A172 (cell line): ENCODE measurements at places on chromosomes 12 and 14. TPM values are rescaled to one million over a fixed set of nuclear protein-coding genes. Genes with fewer than 3 reads are reported as not detected.

MFAP5 gene
- 0.65 and 2.4 TPM in 2 replicates for total RNA-seq

KRT71 gene
- total RNA-seq, result not detected in 2 replicates

FAR2 gene
- total RNA-seq, result 6.6 and 13.9 TPM in 2 replicates

NYNRIN gene
- total RNA-seq, result 0.12 and 0.69 TPM in 2 replicates

GYS2 gene
- total RNA-seq, result not detected in 2 replicates

FLRT2 gene
- 3.6 and 11.5 TPM in 2 replicates for total RNA-seq

ATL1 gene
- total RNA-seq, result 14.0 and 15.8 TPM in 2 replicates

PDE3A gene
- not detected in 2 replicates for total RNA-seq

TEAD4 gene
- total RNA-seq, result 9.4 and 17.2 TPM in 2 replicates

HAL gene
- not detected in 2 replicates for total RNA-seq

XRCC3 gene
- 24.4 and 24.5 TPM in 2 replicates for total RNA-seq

- no peak for DNase-seq
Observed at GRCh38 chr12:105359856-105360255, 29.4 kb downstream of the C12orf75 start.

GRCh38 chr14:69346710-69347109 lies 51.4 kb downstream of the ERH start:
- DNase-seq, result no peak

- no peak for DNase-seq
Observed at GRCh38 chr14:75204116-75204515, 27.7 kb upstream of the TMED10 start.

DNA sequence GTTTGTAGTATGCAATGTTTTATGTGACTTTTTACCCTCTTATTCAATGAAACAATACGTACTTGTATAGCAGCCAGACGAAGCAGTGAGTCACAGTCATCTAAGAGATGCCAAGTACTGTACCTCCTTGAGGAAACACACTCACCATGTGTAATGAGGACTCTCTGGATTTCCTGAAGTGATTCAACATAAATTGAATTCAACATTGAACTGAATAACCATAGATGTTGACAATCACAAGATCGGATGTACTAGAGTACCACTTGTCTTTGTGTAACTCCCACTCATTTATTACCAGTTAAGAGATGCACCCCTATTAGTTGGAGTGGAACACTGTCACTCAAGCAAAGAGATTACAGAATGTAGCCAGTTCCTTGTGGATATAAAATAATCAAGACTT lies 175.2 kb upstream of the HMGA2 start:
- peak; percentile 95 for DNase-seq

GRCh38 chr12:91327889-91328288 lies 145.3 kb upstream of the DCN start:
- no peak for DNase-seq

DNA sequence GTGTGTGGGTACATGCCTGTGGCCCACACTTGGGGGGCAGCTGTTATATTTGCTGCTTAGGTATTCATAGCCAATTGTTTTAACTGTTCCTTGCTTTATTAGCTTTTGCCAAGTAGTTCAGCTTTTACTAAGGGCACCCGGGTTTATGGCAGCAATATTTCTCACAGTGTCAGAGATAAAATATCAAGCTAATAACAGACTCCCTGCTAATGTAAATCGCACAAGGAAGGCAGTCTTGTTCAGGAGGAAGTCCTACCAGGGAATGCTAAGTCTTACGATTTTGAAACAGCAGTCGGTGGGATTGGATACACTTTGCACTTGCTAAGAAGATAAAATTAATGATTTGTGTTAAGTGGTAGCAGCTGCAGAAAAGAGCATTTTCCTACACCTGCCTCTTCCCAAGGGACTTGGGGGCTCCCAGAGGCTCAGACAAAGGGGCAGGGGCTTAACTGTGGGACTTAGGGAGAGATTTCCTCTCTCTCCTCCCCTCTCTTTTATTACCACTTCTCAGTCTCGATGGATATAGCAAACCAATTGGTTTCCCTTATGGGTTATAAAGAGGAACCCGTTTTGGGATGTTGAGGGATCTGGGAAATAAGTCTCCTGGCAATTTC lies 175.1 kb downstream of the NRXN3 start:
- no peak for DNase-seq

DNA sequence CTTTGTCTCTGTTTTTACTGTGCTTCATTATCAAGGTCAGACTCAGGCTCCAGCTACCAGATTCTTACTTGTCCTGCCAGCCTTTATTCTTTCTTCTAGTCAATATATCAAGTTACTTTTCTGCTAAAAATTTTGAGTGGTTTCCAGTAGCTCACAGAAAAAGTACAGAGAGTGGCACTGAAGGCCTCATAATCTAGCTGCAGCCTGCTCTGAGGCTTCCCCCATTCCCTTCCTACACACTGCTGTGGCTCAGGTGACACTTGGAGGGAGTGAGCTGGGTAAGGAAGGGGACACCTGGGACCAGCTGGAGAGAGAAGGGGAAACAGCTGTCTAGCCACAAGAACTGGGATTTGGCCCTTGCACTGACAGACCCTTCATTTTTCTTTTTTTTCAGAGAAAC lies 25.4 kb downstream of the TTC6 start:
- no peak for DNase-seq

DNA sequence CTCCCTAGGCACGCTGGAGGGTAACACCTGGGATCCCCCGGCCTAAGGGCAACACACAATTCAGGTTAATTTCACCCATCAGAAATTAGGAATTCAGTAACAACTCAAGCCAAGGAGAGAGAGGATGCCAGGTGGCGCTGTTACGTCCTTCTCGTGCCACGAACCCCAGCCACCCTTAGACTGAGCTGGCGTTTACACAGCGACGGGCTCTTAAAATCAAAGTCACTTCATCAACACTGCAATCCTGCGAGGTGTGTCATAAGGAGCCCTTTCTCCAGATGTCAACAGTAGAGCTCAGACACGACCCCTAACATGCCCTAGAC lies 110.6 kb upstream of the TMEM132D start:
- DNase-seq, result no peak

DNA sequence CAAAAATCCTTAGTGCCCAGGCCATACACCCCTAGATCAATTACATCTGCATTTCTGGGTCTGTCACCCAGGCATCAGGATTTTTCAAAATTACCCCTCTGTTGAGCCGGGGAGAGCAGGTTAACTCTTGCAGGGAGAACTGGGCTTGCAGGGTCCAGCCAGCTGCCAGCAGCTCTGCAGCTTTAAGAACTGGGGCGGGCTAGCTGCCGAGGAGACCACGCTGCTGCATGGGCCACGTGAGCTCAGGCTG lies at the start of gene DGLUCY:
DGLUCY (plus strand) TSS at position 245 of the 250 bp plus-strand sequence. CDS start 46,222 bp downstream, outside the sequence.
- no peak for DNase-seq

- DNase-seq, result no peak
Observed at GRCh38 chr14:102645746-102646440, 53.4 kb downstream of the RCOR1 start.

DNA sequence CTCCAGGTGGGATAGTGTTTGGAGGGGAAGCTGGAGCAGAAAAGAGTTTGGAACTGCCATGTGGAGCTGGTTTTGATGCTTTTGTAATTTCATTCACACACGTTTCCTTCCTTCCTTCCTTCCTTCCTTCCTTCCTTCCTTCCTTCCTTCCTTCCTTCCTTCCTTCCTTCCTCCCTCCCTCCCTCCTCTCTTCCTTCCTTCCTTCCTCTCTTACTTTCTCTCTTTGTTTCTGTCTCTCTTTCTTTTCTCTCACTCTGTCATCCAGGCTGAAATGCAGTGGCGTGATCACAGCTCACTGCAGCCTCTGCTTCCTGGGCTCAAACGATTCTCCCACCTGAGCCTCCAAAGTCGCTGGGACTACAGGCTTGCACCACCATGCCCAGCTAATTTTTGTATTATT lies 168.0 kb upstream of the ARID2 start:
- DNase-seq, result no peak

GRCh38 chr12:10722905-10723746 lies at the start of gene YBX3:
Gene YBX3, minus strand, starts transcription at chr12:10723323. Its CDS starts 212 bp downstream, at chr12:10723111.
- peak; percentile 43 for DNase-seq

DNA sequence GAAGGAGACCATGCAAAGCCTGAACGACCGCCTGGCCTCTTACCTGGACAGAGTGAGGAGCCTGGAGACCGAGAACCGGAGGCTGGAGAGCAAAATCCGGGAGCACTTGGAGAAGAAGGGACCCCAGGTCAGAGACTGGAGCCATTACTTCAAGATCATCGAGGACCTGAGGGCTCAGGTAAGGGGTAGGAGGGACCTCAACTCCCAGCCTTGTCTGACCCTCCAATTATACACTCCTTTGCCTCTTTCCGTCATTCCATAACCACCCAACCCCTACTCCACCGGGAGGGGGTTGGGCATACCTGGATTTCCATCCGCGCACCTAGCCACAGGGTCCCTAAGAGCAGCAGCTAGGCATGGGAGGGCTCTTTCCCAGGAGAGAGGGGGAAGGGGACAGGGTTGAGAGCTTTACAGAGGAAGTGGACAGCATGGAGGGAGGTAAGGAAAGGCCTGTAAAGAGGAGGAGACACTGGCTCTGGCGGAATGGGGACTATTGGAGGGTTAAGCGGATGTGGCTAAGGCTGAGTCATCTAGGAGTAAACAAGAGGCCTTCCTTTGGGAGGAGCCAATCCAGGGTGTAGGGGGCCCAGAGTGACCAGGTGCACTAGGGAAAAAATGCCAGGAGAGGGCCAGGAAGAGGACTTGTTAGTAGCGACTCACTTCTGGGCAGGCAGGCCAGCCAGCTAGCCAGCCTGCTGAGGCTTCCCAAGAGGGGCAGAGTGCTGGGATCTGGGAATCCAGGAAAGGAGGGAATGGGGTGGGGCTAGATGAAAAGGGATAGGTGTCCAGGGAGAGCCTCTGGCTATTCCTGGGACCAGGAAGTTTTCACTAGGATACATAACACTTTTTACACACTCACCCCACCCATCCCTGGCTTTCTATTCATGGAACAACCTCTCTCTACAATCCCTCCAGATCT lies 754 bp downstream of the KRT18 start:
- DNase-seq, result peak; percentile 98

DNA sequence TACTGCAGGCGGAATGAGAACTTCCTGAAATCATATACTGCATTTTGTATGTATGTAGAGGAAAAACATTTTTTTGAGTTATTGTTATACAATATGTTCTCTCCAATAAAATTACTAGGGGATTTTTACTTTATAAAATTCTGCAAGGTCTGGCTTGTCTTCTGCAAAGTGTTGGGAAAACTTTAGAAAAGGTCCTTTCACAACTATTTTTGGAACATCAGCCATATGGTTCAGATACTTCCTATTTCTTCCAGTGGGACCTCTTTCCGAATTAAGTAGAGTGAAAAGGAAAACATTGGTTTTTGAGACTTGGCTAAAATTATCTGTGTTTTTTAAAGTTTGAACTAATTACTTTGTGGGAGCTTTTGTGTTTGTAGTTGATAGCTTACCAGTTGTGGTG lies 52.7 kb downstream of the DAAM1 start:
- DNase-seq, result no peak

DNA sequence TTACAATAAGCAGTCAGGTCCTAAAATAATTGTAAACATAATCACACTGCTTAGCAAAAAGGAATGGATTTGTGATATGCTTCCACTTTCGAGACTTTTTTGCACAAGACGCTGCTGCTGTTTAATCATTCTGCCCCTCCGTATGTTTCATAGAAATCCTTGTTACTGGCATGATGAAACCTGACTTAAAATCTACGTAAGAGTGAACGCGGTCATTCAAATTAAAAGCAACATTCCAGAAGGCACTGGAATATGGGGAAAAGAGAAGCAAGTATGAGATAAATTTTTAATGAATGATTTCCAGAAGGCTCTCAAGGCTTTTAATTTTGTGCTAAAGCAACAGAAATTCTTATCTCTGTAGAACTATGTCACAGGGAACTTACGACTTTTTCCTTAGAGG lies 1.1 kb downstream of the CNIH1 start:
- no peak for DNase-seq

- no peak for DNase-seq
Observed at GRCh38 chr12:27422697-27423096, 23.8 kb upstream of the SMCO2 start.

DNA sequence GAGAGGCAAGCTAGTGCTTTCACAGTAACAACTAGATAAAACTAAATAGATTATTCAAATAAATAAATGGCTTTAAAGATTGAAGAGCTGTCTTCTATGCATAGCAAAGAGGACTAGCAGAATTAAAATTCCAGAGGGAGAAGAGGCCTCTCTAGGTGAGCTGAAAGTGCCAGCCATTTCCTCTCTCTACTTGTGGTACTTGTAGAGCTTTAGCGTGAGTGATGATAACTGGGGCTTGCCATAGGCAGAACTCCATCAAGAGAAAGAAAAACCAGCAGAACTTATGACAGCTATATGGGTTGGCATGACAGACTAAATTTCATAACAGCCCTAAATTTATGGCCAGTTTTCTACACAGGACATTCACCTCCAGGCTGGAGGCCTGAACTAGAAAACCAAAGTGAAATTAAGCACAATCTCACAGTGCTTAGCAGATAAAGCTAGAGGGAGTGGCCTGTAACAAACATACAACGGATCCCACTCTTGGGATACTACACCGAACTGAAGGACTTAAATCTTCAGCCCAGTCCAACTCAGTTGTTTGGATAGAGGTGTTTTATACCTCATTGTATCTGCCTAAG lies 11.0 kb downstream of the SPTLC2 start:
- no peak for DNase-seq

DNA sequence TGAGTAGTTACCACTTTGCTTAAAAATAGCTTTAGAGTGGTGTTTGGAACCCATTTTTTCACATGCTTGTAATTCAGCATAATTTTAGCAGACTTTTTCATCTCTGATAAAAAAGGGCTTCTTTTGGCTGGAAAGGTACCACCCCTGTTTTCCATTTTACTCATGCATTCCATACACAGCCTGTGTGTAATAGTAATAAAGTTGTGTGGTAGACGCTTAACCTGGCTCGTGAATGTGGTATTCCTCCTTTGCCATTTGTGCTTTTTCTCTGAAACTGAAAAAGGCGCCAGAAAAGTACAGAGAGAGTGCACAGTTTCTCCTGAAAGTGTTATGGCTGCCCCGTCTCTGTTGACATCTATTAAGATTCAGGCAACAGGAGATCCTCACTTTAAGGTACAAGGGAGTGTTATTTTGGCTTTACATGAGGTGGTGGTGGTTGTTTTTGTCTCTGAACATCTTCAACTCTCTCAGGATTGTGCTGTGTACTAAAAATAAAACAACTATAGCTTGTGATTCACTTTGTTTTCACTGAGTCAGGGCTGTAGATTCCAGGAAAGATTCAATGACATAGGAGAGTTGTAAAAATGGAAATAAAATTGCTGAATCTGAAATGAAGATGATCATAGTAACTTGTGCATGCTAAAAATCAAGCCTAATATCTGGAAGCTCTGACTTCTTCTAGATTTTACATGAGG lies 45.6 kb upstream of the MIS18BP1 start:
- DNase-seq, result no peak

GRCh38 chr12:58954002-58954401 lies 33.7 kb upstream of the LRIG3 start:
- no peak for DNase-seq
